ENCODE measurements at places on chromosomes 1 and 21. TPM values are rescaled to one million over a fixed set of nuclear protein-coding genes. Genes with fewer than 3 reads are reported as not detected.

The NGF gene
- total RNA-seq, result not detected

The SPTA1 gene
- total RNA-seq, result not detected

The RNU11 gene
- not detected for total RNA-seq

The HLCS gene
- total RNA-seq, result 23.0 TPM

The ANGPTL1 gene
- 0.53 TPM for total RNA-seq

The CORT gene
- total RNA-seq, result 0.64 TPM

The CFH gene
- 2.8 TPM for total RNA-seq

The PRUNE1 gene
- 14.7 TPM for total RNA-seq
